Sciatic nerve (tissue), 2 donors: ENCODE measurements at places on chromosomes 7 and 10. TPM values are rescaled to one million over a fixed set of nuclear protein-coding genes. Genes with fewer than 3 reads are reported as not detected.

Gene ABLIM1
- total RNA-seq, result 140 TPM

GRCh38 chr7:121406944-121407343, 10.8 kb upstream of the FAM3C start:
- no peak for DNase-seq

GRCh38 chr10:84820120-84820519, 491.7 kb downstream of the CCSER2 start:
- no peak for DNase-seq

DNA sequence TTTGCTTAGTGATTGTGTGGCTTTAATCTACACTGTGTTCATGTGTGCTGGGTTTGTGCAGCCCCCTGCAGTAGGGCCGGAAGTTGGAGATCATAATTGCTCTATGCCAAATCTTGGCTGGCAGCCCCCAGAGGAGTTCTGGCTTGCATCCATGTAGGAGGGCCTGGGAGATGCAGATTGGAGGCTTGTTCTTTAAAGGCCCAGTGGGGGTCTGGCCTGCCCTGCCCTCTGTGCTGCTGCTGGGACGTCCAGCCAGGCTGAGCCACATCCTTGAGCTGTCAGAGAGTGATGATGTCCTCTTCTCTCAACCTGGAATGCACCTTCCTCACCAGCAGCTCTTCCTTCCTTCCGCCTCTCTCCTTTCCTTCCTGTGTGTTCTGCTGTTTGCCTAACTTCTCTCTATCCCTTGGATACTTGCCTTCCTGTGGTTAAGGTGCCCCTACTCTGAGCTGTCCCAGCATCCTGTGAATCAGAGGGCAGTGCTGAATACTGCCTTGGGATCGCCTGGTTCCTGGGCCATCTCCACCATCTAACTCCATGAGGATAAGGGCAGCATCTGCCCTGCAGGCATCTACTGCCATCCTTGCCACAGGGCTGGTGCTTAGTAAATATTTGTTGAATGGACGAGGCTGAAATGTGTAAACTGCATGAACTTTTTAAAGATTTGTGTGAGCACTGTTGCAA, 30.2 kb downstream of the DOCK1 start:
- DNase-seq, result no peak

- no peak for DNase-seq
Observed at GRCh38 chr10:14605231-14605925, 169.3 kb downstream of the FAM107B start.
